ENCODE measurements at places on chromosomes 5 and 9.

DNA sequence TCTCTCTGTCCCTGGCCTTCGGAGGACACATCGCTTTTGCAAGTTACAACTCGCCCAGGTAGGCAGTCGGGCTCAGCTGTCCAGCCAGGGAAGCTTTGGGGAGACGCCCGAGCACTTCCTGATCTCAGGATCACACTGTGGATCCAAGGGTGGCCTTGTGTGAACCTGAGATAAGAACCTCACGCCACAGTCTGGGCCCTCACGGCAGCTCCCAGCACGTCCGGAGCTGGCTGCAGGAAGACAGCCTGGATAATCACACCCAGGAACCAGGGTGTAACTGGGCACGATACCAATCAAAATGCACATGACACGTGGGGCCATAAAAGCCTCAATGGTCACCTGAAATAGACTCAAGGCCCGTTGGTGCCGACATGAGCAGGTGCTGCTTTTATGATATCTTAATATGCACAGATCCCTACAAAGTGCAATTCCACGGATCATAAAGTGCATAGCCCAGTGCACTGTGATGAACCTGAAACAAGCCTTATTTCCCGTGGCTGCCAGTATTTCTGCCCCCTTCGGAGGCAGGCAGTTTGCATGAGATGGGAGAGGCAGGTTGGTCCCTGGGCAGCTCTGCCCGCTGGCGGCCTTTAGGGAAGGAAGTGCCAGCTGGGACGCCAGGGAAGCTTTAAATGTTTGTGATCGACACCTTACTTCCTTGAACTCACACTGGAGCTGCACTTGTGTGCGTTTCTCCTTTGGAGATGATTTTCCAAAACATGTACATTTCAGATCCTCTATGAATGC lies 14.5 kb downstream of the SLC6A18 start:
- DNase-seq = no peak

- no peak for DNase-seq
Observed at GRCh38 chr5:33941090-33941489, 4.9 kb downstream of the RXFP3 start.

- no peak for DNase-seq
Observed at GRCh38 chr9:65411901-65412300, 126.9 kb upstream of the FOXD4L5 start.

GRCh38 chr9:34546102-34546833 lies 23.5 kb upstream of the ENHO start:
- DNase-seq = no peak

DNA sequence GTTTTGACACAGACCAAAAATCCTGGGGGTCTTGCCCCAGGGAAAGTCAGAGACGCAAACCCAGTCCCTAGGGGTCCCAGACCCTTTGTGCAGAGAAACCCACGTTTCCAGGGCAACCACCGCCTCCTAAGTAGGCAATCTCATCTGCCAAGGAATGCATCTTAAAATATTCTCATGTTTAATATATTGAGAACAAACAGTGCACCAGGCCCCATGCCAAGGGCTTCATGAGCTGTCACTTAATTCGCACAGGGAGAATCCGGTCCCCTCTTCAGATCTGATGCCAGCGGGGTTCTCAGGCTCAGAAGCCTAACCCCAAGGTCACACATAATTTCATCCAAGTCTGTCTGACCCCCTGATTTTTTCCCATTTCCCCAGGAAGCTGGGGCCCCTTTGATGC lies 28.8 kb downstream of the CPLX2 start:
- no peak for DNase-seq

DNA sequence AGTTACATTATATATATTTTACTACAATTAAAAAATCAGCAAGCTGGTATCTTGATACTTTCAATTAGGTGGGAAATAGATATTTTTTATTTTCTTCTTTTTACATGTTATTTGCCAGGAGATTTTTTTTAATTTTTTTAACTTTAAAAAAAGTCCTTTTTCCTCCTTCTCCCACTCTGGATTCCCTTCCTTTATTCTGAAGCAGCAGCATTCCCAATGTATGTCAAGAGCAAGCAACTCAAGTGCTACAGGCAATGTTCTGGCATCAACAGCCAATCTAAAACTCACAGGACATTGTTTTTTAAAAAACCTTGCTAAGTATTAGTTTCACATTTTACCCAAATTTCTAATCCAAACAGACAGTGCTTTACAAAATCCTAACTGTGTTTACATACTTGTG lies 41.4 kb downstream of the GOLPH3 start:
- DNase-seq = no peak

GRCh38 chr5:89816038-89816437 lies 593.5 kb downstream of the CETN3 start:
- DNase-seq = no peak

- DNase-seq = peak; percentile 83
Observed at GRCh38 chr5:132829742-132830435, 558 bp downstream of the SHROOM1 start.

DNA sequence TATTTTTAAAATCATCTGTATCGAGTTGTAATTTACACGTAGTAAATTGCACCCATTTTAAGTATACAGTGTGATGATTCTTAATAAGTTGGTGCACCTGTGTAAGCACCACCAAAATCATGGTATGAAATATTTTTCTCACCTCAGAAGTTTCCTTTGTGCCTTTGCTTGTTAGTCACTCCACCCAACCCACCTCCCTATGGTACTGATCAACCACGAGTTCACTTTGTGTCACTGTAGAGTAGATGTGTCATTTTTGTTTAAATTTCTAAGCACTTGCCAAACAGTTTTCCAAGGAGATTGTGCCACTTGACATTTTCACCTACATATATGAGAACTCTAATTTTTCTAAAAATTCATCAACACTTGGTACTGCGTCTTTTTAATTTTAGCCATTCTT lies 806.5 kb downstream of the TLR4 start:
- DNase-seq = no peak

All from HTR-8/SVneo (cell line).